ENCODE measurements at places on chromosomes 7 and 10.

GRCh38 chr10:92750791-92751533 lies 61.2 kb downstream of the HHEX start:
- DNase-seq = no peak

GRCh38 chr7:12861070-12861469 lies 173.6 kb downstream of the ARL4A start:
- DNase-seq = no peak

DNA sequence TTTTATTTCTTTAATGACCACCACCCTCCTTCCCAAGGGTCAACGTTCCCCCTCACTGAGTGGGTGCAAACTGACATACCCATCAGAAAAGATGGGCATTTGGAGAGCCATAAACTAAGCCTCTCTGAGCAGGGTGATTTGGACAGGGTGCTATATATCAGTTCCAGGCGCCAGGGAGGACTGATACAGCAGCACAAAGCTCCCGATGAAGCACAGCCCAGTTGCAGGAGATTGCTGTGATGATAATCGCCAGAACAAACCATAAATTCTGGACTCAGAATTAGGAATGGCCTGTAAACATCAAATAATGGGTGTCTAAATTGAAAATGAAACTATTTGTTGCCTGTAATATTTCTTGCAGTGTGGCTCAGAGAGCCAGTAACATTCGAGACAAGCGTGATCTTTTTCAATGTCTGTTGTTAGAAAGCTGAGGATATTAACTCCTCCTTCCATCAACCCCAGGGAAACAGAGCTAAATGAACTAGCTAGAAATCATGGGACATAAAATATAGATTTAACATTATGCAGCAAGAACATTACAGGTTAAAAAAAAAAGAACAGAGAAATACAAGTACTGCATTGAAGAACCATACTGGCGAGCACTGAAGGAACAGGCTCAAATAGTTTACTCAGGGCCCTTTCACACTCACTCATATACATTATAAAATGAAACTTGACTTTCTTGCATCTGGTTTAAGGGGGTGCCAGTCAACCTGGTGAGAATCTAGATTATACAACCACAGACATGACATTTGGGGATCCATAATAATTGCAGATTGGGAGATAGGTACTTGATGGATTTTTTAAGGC lies 137.5 kb upstream of the LRRTM3 start:
- DNase-seq = no peak

DNA sequence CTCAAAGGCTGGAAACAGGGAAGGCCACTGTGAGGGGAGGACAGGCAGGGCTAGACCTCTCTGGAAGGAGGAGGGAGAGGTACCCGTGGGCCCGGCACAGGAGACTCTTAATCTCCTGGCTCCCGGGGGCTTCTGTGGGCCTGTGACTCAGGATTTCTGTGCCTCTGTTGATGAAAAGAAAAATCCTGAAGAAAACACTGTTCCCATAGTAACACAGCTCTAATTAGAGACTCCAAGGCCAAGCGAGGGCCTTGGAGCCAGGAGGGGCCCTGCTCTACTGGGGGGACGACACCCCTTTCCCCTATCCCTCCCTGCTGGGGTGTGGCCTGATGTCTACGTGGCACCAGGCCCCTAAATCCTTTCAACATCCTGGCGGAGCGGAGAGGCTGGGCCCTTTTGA lies 174.1 kb upstream of the TNRC18 start:
- peak; percentile 61 for DNase-seq

GRCh38 chr7:115099906-115100305 lies 178.0 kb downstream of the MDFIC start:
- peak; percentile 81 for DNase-seq

- DNase-seq = no peak
Observed at GRCh38 chr10:123151737-123152135, 2.5 kb upstream of the BUB3 start.

GRCh38 chr10:5683065-5683464 lies 1.6 kb upstream of the TASOR2 start:
- no peak for DNase-seq

- peak; percentile 52 for DNase-seq
Observed at GRCh38 chr7:84060760-84061261, 133.8 kb downstream of the SEMA3A start.

DNA sequence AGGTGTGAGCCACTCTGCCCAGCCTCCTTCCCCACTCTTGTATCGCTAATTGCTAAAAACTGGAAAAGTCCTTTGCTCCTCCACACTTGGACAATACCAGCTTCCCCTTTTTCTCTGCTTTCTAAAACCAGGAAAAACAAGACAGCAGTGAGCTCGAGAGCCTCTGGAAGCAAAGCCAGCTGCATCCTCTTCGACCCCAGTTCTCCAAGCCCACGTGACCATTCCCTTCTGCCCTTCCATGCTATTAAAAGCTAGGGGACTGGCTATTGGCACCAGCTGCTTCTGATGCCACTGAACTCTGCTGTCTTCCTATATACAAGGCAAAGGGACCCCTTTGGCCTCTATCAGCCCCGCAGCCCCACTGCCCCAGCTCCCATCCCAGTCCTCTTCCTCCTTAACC lies 92.2 kb downstream of the SPDYE5 start:
- DNase-seq = no peak
